ENCODE measurements at places on chromosomes 1 and 21.
A peak's percentile ranks its signal among the peaks of the same experiment; 100 is the strongest.

DNA sequence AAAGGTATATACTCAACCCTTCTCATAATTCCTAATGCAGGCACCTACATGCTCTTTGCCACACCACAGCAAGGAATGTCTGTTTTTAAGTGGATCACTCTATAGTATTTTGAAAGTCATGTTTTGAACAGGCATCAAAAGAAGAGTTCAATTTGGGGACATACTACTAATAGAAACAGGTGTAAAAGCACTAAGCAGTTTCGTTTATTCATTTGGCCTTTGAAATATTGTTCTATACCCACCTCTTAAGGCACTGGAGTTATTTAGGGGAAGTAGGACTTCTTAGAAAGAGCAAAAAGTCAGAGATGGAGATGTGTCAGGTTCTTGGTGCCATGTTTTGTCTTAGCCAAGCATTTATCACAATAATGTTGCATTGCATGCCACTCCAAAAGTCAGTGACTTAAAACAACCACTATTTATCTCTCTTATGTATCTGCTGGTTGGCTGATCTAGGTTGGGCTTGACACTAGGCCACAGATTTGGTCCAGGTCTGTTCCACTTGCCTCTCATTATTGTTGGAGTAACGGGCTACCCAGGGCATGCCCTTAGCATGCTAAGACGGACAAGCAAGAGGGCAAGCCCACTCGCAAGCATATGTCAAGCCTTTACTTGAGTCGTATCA is 107.5 kb downstream of the RGL1 start:
- no peak for DNase-seq

GRCh38 chr1:225044258-225044657 is 114.8 kb downstream of the DNAH14 start:
- no peak for DNase-seq

- peak; percentile 10 for DNase-seq
Measured at GRCh38 chr1:166017395-166017794, 149.4 kb downstream of the FAM78B start.

- DNase-seq = peak; percentile 42
Measured at GRCh38 chr1:199867601-199868000, 159.9 kb upstream of the NR5A2 start.

GRCh38 chr1:158286941-158287346 is 2.8 kb upstream of the CD1C start:
- DNase-seq = no peak

GRCh38 chr1:200738327-200738948 is at the start of gene CAMSAP2:
Gene CAMSAP2 (plus strand): TSS chr1:200738893. CDS start chr1:200739828, 935 bp downstream.
- peak; percentile 92 for DNase-seq
